Stimulated activated CD4-positive, alpha-beta T cell treated with anti-CD3 and anti-CD28 coated beads, Interleukin-12 subunit alpha, Interleukin-12 subunit beta, amount 100 ng/mL, for 48 hours (primary cell): ENCODE measurements at places on chromosomes 3 and 15.
A peak's percentile ranks its signal among the peaks of the same experiment; 100 is the strongest.

- DNase-seq = no peak
Observed at GRCh38 chr3:127019449-127019848, 36.5 kb downstream of the PLXNA1 start.

DNA sequence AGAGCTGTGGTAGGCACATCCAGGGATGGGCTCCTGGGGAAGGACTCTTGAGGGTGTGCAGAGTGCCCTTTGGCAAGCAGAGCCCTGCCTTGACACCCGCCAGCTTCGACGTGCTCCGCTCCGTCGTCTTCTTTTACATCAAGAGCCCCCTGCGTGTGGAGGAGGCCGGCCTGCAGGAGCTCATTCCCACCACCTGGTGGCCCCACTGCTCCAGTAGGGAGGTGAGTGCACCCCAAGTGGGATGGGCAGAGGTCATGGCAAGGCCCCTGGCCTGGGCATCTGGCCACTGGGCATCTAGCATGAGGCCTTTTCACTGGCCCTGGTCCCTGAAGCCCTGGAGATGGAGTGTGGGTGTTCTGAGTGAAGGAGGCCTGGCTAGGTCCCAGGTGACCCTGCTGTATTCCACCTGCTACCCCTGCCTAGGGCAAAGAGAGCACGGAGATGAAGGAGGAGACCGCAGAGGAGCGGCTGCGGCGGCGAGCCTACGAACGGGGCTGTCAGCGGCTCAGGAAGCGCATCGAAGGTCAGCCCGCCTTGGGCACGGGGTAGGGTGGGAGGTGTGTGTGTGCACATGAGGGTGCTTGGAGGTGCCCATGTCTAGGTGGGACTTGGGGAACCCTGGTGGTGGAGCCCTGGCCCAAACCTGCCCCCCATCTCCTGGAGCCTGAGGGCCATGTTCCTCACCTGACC lies 12.2 kb downstream of the RNF123 start:
- DNase-seq = no peak

GRCh38 chr15:58520464-58520863 lies 88.7 kb downstream of the LIPC start:
- no peak for DNase-seq

GRCh38 chr15:31387479-31388118 lies 61.0 kb downstream of the KLF13 start:
- DNase-seq = no peak

DNA sequence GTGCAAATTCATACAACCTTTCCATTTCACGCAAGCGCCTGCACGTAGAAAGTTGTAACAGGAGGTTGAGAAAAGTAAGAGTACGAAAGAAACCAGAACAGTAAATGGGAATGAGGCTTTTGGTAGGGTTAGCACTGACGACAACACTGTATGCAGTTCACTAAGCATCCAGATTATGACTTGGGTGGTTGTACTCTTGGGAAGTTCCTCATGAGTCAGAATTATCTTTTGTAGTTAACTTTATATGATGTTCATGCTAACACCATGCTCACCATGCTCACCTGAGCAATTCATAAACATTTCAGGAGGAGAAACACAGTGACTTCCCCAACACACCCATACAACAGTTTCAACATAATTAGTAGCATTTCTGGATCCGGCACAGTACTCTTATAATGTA lies 3.0 kb upstream of the LPP start:
- no peak for DNase-seq

- DNase-seq = no peak
Observed at GRCh38 chr3:139480585-139480984, 4.3 kb upstream of the RBP2 start.

- no peak for DNase-seq
Observed at GRCh38 chr3:138195481-138195880, 8.4 kb downstream of the ARMC8 start.

GRCh38 chr3:173744895-173745294 lies 347.4 kb downstream of the NLGN1 start:
- no peak for DNase-seq

GRCh38 chr3:147157631-147158030 lies 248.7 kb downstream of the ZIC4 start:
- no peak for DNase-seq

- DNase-seq = no peak
Observed at GRCh38 chr3:24604215-24604614, 109.6 kb upstream of the THRB start.

GRCh38 chr3:13168391-13168790 lies 95.2 kb upstream of the IQSEC1 start:
- DNase-seq = no peak

GRCh38 chr3:146072824-146073223 lies 88.2 kb downstream of the PLOD2 start:
- no peak for DNase-seq

DNA sequence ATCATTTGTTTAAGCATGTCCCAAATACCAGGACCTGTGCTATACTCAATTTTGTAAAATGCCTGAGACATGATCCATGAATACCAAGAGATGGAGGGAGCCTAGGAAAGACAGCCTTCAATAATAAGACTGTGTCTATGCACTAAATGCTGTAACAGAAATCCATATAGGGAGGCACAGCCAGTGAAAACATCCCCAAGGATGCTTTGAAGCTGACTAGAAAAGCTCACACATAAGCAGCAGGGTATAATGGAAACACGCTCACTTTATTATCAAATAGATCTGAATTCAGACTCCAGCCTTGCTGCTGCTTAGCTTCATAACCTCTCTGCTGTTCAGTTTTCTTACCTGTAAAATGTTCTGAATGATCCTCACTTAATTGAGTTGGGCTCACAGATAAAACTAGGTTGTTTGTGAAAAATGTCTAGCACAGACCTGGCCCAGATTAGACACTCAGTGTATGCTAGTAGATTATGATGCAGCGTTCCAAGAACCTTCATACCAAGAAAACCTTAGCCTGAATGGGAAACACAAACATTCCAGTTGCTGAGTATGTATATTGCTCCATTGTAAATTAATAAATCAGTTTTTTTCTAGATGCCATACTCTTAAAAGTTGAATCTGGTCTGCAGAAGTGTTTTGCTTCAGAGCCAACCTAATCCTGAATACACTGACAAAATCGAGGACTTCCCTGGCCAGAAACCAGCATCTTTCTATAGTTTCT lies 3.8 kb upstream of the LARP6 start:
- DNase-seq = no peak

GRCh38 chr3:13728487-13728886 lies 151.4 kb downstream of the WNT7A start:
- DNase-seq = no peak

- no peak for DNase-seq
Observed at GRCh38 chr3:146839727-146840375, 234.7 kb upstream of the PLSCR5 start.

GRCh38 chr15:79307251-79307650 lies 3.7 kb upstream of the TMED3 start:
- no peak for DNase-seq

GRCh38 chr15:85826756-85827515 lies 32.2 kb upstream of the KLHL25 start:
- no peak for DNase-seq

GRCh38 chr15:89401631-89402517 lies 67.2 kb upstream of the POLG start:
- no peak for DNase-seq

DNA sequence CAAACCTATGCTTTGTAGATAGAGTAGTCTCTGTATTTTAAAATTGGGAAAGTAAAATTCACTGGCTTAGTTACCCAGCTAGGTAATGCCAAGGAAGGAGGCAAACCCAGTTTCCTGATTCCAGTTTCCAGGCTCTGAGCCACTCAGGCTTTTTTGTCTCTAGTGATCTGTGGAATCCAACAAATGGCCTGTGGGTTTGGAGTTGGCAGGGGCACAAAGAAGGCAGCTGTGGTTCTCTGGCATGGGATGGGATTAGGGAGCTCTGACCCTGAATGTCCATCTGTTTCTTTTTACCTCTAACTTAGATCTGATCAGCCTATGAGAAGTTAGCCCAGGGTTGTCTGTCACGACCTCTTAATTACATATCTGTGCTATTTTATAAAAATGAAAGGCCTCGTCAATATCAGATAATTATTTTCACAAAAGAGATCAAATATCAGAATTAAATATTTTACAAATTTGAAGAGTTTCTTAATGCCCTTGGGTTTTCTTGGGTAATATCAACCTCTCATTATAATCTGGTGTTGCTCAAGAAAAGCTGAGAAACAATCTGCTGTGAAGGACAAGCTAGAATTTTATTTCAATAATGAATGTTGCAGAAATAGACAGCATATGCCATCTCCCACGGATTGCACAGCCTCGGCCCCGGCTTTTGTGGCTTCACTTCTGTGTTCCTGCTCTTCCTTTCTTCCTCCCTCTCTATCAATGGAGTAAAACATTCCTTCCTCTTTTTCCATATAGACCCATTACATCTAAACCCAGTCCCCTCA lies 63.7 kb upstream of the DAZL start:
- DNase-seq = no peak

GRCh38 chr15:34889476-34889875 lies 80.1 kb downstream of the AQR start:
- no peak for DNase-seq

GRCh38 chr3:148856384-148856783 lies 8.7 kb upstream of the CPA3 start:
- DNase-seq = no peak

DNA sequence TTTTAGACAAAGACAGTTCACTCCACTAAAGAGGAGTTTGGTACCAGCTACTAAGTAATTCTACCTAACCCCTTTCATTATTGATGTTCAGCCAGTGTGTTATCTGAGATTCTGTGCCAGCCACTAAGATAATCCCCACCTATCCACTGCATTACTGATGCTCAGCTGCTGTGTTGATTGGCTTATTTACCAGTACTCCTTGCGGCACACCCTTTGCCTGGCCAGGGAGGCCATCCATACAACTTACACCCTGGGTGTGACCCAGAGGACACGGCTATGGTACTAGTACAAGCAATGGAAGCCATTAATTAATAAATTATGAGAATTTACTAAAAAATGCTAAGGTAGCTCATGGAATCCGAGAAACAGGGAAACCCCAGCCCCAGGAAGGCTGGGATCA lies 290.7 kb upstream of the CTNNB1 start:
- DNase-seq = no peak

- DNase-seq = no peak
Observed at GRCh38 chr3:167840247-167840646, 104.7 kb downstream of the SERPINI1 start.

- DNase-seq = peak; percentile 55
Observed at GRCh38 chr15:41934843-41935242, 37.5 kb downstream of the EHD4 start.

DNA sequence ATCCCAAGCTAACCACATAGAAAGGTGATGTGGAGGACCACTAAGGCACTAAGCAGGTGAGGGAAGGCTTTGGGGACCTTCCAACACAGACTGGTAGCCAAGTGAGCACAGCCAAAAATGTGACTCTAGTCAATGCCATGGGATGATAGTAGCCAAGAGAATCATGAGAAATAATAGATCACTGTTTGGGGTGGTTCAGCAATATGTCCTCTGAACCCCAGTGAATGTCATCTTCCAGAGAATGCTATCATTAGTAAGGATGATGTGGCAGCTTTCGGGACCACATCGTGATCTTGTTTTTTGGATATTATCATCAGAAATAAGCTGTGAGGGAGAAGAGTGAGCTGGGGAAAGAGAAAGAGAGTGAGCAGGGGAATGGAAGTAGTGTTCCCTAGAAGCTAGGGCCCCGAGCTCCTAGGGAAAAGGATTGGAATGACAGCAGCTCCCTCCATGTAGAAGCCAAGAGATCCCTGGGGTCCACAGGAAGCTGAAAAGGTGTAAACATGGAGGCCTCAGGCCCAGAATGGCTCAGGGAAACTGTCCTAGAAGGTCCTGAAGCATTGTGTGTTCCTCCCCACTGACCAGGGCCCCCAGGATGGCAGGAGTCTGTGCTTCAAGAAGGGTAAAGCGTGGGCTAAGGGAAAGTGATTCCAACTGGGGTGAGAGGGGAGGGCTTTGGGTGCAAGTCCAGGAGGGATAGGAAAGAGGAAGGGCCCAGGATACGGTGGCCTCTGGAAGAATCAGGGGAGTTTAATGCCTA lies 56.6 kb upstream of the KLF13 start:
- no peak for DNase-seq

GRCh38 chr3:182592747-182593146 lies 200.6 kb upstream of the ATP11B start:
- no peak for DNase-seq

DNA sequence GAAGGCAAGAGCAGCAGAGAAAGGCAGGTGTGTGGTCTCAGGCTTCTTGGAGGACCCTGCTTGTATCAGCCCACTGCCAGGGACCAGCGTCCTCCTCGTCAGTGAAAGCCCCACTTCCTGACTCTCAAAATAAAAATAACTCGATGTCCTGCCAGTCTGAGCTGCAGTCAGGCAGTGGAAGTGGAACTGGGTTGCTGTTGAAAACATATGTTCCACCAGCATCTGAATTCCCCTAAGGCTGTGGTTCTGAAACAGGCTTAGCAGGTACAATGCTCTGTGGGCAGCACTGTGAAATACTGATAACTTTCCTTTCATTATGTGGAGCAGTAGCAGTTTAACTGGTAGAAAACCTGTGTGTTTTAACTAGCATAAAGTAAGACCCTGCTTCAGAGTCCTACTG lies 121.6 kb upstream of the EIF1B start:
- no peak for DNase-seq

DNA sequence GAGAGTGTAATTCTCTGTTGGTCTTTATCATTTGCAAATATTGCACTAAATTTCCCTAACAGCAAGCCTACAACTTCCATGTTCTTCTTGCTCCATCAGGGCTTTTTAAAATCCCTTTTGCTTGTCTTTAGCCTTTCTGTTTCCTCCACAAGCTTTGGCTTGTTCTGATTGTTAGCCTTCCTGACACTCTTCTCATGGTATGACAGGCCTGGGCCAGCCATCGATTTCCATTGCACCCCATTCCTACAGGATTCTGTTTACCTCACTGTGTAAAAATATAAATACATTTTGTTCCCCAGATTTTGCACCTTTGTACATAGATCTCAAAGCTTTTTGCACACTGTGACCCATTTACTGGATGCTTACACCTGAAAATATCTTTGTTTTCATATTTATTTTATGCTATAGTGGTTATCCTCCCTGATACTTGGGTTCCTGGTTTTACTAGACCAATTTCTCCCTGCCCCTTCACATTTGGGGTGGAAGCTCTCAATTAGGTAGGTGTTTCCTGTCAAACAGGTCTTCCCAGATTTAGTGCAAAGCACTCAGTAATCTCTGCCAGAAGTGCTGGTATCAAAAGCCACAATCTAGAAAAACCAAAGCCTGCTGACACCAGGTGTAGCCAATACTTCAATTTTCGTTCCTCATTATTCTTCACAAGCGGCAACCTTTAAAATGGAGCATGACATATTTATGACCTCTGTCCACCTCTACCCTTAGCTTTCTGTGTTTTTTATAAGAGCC lies 57.9 kb upstream of the PPP2R3A start:
- no peak for DNase-seq

DNA sequence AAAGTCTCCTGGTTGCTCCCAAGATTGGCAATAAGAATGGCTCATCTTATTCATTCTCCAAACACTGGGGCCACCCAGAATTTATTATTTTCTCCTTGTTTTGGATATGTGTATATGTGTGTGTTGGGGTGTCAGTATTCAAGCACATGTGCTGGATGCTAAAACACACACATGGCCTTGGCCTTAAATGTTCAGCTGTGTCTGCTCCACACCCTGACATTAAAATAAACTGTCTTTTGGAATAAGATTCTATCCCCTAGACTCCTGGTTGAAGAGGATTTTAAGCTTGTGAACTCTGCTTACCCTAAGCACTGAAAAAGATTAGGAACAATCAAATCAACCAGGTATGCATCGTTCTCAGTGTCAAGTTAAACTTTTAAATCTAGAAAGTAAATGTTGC lies 382.9 kb upstream of the MCTP2 start:
- DNase-seq = no peak
